ENCODE measurements at places on chromosomes 4 and X.

DNA sequence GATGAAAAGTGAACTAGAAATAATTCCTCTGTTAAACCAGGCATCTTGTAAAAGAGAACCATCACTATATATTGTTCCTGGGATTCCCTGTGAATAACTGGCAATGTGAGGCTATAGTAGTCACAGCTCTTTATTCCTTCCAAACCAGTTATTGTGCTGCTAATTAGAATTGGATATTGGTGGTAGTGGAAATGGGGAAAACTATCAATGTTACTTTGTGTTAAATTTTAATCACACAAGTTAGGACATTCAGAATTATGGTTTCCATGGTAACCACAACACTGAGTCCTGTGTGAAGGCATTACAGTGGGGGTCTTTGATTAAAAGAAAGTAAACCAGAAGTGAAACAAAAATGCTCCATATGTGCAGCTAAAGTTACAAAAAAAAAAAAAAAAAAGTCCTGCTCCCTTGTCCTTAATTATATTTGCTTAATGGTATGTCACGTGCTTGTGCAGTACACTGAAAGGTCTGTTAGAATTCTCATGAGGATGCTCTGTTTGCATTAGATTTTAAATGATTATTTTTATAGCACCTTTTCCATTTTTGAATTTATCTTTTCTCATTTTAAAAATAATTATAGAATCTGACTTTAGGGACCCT, 200.4 kb downstream of the ADGRL3 start:
- DNase-seq, result peak; percentile 18

- DNase-seq, result no peak
Observed at GRCh38 chr4:113312529-113312928, 263.1 kb downstream of the ANK2 start.

DNA sequence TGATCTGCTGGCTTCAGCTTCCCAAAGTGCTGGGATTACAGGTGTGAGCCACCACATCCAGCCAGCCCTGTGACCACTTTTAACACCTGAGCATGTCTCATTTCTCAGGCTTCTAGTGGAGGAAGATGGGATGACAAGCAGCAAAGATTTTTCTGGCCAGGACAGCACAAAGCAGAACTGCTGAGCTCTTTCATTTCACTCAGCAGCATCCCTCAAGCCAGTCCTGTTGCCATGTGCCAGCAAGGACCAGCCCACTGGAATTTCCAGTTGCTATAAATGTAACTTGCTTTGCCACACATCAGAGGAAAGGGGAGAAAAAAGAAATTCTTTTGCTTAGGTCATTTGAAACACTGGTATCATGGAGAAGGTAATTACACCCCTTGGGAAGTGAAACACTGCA, 75.9 kb downstream of the SLC9A7 start:
- DNase-seq, result no peak

DNA sequence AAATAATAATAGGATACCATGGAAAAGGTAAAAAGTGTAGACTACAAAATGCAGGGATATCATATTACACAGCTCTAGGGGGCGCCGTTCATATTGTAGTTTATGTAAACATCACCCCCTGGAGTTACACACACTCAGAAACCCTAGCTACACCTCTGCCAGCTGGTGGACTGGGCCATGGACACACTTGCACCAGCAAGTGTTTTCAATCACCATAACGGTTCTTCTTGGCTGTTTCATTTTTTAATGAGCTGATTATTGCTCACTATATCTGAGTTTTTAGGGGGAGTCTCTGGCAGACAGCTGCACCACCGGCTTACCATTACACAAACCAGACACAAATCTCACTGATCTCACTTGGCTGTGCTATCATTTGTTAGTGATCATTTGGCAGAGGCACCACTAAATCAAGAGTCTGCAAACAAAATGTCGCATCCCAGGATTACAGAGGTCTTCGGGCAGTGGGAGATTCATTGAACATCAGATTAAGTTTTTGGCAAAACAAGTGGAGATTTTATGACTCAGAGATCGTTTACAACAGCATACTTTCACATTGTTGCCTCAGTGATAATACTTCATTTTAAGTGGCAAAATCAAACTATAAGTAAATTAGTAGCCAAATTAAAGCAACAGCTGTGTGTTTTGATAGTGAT, 185.7 kb downstream of the UNC5C start:
- DNase-seq, result peak; percentile 54

GRCh38 chr4:113502476-113502875, 259.1 kb downstream of the CAMK2D start:
- no peak for DNase-seq

DNA sequence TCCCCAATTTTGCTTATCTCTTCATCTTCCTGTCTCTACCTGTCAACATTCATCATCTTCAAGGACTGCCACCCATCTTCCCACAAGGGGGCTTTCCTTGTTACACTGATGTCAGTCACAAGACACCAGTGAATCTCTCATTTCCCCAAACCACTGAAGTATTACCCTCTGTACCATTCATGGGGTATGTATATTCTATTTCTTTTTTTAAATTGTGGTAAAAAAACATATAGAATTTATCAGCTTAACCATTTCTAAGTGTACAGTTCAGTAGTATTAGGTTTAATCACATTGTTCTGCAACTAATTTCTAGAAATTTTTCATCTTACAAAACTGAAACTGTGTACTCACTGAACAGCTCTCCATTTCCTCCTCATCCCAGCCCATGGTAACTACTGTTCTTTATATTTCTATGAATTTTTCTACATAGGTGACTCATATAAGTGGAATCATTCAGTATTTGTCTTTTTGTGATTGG, 98.6 kb downstream of the LARP7 start:
- no peak for DNase-seq

GRCh38 chr4:94588896-94589693, 137.4 kb downstream of the PDLIM5 start:
- no peak for DNase-seq

- peak; percentile 58 for DNase-seq
Observed at GRCh38 chr4:105715692-105716278, 7.2 kb downstream of the GSTCD start.

DNA sequence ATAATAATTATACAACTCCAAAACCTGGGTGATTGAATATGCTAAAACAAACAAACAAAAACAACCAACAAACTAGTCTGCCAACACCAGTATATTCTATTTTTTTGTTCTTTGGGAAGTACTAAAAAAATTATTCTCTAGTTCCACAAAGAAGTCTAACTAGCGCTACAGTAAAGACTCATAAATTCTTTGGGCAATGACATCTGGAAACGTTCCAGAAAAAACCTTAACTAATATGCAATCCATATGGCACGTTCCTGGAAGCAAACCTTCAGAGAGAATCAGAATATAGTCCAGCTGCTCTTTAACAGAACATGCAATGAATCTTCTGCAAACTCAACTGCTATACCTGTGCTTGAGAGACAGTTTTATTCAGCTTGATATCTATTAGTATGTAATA, 500.1 kb downstream of the TRAM1L1 start:
- no peak for DNase-seq

- DNase-seq, result no peak
Observed at GRCh38 chrX:3393581-3394111, 47.2 kb upstream of the MXRA5 start.

GRCh38 chrX:19552793-19553192, 37.5 kb upstream of the MAP3K15 start:
- no peak for DNase-seq

GRCh38 chr4:13706716-13707115, 79.2 kb upstream of the BOD1L1 start:
- DNase-seq, result no peak

DNA sequence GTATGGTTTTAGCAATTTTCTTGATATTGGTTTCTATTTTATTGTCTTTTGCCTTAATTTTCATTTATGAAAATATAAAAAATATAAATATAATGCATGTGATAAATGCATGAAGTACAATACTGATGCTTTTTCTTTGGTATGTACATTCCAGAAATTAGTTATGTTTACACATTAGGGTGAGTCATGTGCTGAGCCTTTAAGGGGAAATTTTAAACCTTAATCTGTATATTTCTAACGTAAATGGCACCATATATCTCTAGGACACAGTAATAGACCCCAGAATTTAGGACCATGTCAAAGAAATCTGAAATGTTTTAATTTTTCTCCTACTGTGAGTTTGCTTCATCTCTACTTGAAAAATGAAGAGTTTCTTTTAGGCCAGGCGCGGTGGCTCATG, 117.8 kb upstream of the SPRY1 start:
- no peak for DNase-seq

- DNase-seq, result no peak
Observed at GRCh38 chrX:43970528-43970927, 2.7 kb downstream of the NDP start.

GRCh38 chr4:165700855-165701254, 172.2 kb upstream of the TLL1 start:
- no peak for DNase-seq

- no peak for DNase-seq
Observed at GRCh38 chrX:111394569-111394968, 17.4 kb downstream of the DCX start.

GRCh38 chr4:52038103-52038912, at the start of gene SGCB:
Gene SGCB, minus strand, starts transcription at chr4:52038299. Its CDS starts 40 bp downstream, at chr4:52038259.
- peak; percentile 73 for DNase-seq

- DNase-seq, result no peak
Observed at GRCh38 chrX:104347860-104348259, 93.1 kb upstream of the ESX1 start.

GRCh38 chr4:147839663-147840062, 107.8 kb downstream of the ARHGAP10 start:
- DNase-seq, result no peak

GRCh38 chrX:123425904-123426303, 241.8 kb downstream of the GRIA3 start:
- DNase-seq, result no peak

- peak; percentile 13 for DNase-seq
Observed at GRCh38 chrX:152600853-152601633, 36.7 kb upstream of the GABRQ start.

DNA sequence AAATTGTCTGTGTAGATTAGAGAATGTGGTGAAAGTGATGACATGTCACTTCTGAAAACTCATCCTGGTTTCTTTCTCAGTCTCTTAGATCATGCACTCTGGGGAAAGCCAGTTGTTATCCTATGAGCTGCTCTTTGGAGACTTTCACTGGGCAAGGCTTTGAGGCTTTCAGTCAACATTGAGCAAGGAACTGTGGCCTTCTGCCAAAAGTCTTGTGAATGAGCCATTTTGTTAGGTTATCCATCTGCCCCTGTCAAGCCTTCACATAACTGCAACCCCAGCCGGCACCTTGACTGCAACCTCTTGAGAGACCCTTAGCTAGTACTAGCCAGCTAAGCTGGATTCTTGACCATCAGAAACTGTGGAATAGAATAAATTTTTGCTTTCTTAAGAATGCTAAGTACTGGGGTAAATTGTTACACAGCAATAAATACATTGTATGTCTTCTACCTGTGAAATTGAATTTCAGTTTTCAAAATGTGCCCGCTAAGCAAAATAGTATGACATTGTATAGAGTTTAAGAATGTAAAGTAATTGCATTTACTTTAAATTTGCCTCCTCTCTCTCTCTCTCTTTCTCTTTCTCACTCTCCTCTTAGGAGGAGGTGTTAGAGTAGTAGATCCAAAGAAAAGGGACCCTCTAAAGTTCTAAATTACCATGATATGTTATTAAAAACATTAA, 1273.0 kb downstream of the RAPGEF2 start:
- no peak for DNase-seq

DNA sequence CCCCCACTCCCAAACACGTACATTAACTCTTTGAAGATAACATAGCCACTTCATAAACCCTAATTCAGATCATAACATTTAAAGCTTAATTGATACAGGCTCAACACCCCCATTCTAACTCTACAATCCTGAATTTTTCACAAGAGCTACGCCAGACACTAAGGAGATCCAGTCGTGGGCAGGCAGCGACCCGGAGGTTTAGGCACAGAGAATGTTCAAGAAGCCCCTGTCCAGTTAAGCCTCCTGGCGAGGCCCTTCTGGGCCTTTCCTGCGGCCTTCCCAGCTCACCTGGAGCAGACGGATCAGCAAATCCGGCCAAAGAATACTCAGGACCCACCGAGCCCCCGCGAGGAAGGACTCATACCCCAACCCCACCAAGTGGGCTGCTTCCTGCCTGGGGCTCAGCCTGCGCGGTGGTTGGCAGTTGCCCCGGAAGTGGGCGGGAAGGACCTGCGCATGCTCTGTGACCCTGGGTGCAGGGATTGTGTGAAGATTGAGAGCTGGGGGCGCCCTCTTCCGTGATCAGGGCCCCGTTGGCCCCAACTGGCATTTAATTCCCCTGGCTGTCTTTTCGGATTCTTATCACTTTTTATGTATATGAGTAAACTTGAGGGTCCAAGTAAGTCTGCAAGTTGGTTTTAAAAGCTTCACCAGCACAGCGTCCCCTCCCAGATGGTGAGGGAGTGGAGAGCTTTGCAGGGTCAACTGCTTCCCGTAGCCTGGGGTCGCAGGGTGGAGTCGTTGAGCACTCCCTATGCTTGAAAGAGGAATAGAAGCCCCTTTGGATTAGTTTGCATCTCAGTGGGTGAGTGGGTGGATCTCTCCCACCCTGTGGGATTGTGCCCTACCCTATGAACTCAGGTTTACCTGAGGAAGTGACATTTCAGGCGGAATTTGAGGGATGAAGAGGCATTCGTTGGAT, at the start of gene TRIM61:
Gene TRIM61, minus strand, starts transcription at position 415 of the 922 bp plus-strand sequence. CDS start 7,655 bp downstream, outside the sequence.
- DNase-seq, result peak; percentile 68

DNA sequence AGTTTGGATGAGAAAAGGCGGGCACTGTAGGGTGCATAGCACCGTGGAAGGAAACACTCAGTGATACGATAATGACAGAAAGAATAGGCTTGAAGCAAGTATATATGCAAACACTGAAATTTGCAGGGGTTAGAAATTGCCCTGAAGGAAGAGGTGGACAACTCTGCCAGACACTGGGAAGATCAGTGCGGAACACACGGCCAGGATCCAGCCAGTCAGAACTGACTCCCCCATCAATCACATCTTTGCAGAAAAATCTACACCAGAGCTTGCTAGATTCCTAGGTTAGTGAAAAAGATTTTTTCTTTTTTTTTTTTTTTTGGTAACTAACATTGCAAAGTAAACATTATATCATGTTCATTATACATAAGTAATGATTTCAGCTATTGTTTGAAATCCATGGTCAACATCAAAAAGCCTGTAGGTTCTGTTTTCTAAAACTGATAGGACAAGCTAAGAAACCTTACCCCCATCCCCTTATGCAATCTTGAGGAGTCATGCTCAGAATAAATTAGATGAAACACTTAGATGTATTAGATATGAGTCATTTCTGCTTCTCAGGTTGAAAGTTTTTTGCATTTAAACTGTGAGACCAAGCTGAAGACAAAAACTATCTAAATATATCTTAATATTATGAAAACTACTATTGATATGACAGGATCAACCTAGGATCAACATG, 38.9 kb downstream of the TRIML1 start:
- DNase-seq, result no peak

GRCh38 chr4:10582059-10582686, 102.4 kb downstream of the CLNK start:
- DNase-seq, result peak; percentile 38

- DNase-seq, result no peak
Observed at GRCh38 chr4:107578321-107578720, 141.7 kb downstream of the PAPSS1 start.

GRCh38 chrX:135411893-135412292, 9.9 kb upstream of the SMIM10L2A start:
- DNase-seq, result no peak

GRCh38 chr4:8221476-8221875, 22.4 kb downstream of the SH3TC1 start:
- peak; percentile 57 for DNase-seq

GRCh38 chr4:125062115-125063050, 252.4 kb upstream of the FAT4 start:
- DNase-seq, result no peak

GRCh38 chrX:11663875-11664210, 1.9 kb downstream of the ARHGAP6 start:
- DNase-seq, result no peak

- DNase-seq, result peak; percentile 5
Observed at GRCh38 chr4:158993891-158994290, 109.0 kb upstream of the RAPGEF2 start.

- DNase-seq, result no peak
Observed at GRCh38 chrX:6363188-6363587, 134.5 kb upstream of the NLGN4X start.

Data from midbrain (tissue), 1 donor.